ENCODE measurements at places on chromosomes 6 and 20.

DNA sequence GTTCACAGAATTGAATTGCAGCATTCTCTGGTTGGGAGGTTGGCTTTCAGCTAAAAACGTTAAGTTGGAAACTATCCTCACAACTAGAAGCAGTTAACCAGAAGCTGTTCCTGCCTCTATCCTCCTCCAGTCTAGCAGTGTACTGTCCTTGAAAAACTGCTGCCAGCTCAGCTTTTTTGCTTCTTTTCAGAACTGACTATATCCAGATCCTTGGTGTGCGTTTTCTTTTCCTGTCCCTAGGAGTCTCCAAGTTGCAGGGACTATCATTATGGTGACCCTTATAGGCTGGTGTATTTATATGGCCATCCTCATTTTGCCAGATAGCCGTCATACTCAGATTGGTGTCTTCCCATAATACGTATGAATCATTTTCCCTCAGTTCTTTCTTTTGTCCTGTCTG is 5.5 kb downstream of the ITCH start:
- no peak for DNase-seq

DNA sequence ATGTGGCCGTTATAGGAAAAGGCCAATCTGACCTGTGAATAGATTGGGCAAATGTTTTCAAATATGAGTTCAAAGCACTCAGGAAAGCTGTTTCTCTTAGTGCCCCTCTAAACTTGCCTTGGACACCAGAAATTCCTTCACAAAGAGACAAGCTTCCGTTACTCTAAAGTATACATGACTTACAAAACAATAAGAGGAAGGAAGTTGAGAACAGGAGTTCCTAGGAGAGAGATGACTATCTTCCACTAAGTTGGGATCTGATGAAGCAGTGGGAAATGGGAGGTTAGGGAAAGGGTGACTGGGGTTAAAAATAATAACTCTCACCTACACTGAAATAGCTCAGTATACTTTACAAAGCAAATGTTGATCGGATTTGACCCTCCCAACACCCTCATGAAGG is 50.0 kb downstream of the ISM1 start:
- DNase-seq: no peak

GRCh38 chr6:30847421-30847970 is 36.8 kb upstream of the DDR1 start:
- no peak for DNase-seq

DNA sequence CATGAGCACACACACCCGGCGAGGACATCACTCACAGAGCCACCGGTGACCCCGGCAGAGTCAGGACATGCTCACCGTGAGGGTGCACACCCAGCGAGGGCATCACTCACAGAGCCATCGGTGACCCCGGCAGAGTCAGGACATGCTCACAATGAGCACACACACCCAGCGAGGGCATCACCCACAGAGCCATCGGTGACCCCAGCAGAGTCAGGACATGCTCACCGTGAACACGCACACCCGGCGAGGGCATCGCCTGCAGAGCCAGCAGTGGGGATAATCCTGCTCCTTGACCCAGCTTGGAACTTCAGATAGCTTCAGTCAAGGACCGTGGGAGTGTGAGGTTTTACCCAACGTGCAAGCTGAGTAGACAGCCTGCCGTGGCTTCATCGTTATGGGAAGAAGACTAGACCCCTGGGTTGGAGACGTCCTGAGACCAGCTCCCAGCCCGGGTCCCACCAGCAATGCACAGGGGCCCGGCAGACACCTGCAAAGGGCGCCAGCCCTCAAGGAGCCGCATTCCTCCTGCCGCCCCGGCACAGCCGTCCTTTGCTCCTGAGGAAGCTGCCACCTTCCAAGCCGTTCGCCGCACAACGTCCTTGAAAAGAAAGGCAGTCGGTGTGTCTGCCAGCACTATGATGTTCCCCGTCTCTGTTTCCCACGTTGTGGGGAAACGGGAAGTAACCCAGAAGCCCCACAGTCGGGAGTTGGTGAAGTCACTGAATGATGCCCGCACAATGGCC is 192.3 kb downstream of the DLL1 start:
- no peak for DNase-seq

GRCh38 chr20:17928211-17928611 is 40.4 kb downstream of the SNX5 start:
- no peak for DNase-seq

GRCh38 chr6:126180585-126180984 is 159.3 kb upstream of the CENPW start:
- no peak for DNase-seq

GRCh38 chr6:34386316-34387137 is 5.9 kb downstream of the NUDT3 start:
- no peak for DNase-seq

- DNase-seq: no peak
Observed at GRCh38 chr6:87798393-87799278, 96.6 kb upstream of the AKIRIN2 start.
